ENCODE measurements at places on chromosomes 7 and 10.

DNA sequence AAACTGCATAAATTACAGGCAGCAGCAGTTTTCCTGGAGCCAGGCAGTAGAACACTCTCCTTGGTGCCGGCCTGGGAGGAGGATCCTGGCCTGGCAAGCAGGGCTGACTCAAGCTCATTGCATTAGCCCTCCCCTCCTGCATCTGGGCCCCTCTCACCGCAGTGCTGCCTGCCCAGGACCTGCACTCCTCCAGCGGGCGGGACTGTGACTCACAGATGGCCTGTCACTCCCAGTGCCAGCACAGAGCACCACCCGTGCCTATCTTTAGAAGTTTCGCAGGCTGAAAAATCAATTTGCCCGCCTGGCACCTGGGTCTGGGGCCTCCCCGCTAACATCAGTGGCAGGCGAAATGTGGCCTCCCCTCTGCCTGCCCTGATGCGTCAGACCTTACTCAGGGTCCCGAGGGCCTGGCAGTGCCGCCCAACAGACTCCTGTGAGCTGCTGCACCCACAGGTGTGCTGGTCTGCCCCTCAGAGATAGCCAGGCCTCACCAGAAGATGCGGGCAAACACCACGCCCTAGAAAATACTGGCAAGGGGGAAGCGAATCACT, 123.8 kb downstream of the KCNMA1 start:
- DNase-seq, result peak; percentile 42

DNA sequence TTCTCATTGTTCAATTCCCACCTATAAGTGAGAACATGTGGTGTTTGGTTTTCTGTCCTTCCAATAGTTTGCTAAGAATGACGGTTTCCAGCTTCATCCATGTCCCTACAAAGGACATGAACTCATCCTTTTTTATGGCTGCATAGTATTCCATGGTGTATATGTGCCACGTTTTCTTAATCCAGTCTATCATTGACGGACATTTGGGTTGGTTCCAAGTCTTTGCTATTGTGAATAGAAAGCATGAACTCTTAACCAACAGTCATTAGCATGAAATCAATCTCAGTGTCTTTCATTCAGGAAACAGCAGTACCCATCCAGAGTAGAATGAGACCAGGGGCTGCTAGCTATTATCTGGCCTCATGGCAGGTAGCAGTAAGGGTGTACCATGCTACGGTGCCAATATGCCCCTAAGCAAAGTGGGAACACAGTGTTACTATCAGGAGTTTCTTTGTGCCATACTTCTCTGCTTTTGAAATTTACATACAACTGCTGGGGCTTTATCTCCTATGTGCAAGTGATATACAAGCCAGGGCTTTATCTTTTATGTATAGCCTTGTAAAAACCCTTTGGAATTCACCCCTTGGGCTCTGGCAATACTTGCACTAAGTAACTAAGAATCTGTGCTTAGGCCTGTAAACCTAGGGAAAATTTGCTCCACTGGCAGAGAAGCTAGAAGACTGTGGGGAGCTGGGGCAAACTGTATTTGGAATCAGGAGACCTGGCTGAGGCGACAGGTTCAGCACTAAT, 5.4 kb downstream of the PON2 start:
- no peak for DNase-seq

GRCh38 chr10:81314471-81314870, 560.5 kb upstream of the NRG3 start:
- DNase-seq, result no peak

GRCh38 chr7:144137501-144137900, 14.5 kb downstream of the OR2A14 start:
- no peak for DNase-seq

- no peak for DNase-seq
Measured at GRCh38 chr10:63324495-63324854, 141.3 kb downstream of the JMJD1C start.

DNA sequence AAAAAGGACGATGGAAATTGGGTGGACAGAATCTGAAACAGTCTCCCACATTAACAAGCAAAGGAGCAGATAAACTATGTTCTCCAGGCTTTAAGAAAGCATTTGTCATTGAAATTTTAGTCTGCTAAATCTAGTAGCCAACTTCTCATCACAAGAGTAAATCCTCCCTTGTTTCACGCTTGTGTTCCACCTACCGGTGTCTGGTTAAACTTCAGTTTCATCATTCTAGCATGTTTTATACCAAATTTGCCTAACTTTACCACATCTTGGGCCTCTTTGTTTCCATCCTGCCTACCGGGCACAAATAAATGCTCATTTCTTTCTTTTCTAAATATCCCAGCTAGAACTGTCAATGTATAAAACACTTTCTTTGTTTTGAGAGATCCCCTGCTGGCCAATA, 5.8 kb downstream of the LIPA start:
- DNase-seq, result no peak

GRCh38 chr10:15325243-15325943, 45.7 kb downstream of the FAM171A1 start:
- no peak for DNase-seq

GRCh38 chr10:129771991-129772431, 192.1 kb downstream of the EBF3 start:
- DNase-seq, result no peak

DNA sequence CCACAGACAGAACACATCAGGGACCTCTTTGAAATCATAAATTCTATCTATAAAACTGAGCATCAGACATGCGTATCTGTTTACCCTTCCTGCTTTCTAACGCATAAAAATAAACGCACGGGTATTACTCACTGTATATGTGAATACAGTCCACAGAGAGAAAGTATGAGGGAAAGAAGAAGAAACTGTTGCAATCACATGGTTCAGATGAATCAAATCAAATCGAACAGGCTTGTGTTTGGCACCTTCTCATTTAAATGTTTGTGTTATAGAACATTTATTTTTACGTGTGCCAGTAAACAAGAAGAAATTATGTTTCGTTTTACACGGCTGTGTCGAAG, 322.0 kb downstream of the FRMD4A start:
- no peak for DNase-seq

GRCh38 chr10:119406137-119406536, 136.4 kb downstream of the RGS10 start:
- no peak for DNase-seq

DNA sequence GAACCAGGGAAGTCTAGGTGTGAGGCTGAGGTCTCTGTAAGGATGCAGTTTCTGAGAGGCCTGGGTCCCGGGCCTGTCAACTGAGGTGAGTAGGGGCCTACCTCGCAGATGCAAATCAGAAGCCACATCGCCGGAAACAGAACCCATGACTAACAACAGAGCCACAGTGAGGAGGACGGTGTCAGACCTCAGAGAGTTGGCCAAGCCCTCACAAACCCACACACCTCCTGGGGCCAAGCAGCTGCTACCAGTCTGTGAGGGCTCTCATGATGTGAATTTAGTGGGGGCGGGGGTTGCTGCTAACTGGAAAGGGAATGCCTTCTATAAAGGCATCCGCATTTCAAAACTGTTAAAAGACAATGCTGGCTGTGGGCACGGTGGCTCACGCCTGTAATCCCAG, 103.0 kb downstream of the COBL start:
- DNase-seq, result no peak

- no peak for DNase-seq
Measured at GRCh38 chr10:51894771-51895578, 195.6 kb upstream of the CSTF2T start.

- DNase-seq, result no peak
Measured at GRCh38 chr7:17371671-17372524, 73.4 kb downstream of the AHR start.

DNA sequence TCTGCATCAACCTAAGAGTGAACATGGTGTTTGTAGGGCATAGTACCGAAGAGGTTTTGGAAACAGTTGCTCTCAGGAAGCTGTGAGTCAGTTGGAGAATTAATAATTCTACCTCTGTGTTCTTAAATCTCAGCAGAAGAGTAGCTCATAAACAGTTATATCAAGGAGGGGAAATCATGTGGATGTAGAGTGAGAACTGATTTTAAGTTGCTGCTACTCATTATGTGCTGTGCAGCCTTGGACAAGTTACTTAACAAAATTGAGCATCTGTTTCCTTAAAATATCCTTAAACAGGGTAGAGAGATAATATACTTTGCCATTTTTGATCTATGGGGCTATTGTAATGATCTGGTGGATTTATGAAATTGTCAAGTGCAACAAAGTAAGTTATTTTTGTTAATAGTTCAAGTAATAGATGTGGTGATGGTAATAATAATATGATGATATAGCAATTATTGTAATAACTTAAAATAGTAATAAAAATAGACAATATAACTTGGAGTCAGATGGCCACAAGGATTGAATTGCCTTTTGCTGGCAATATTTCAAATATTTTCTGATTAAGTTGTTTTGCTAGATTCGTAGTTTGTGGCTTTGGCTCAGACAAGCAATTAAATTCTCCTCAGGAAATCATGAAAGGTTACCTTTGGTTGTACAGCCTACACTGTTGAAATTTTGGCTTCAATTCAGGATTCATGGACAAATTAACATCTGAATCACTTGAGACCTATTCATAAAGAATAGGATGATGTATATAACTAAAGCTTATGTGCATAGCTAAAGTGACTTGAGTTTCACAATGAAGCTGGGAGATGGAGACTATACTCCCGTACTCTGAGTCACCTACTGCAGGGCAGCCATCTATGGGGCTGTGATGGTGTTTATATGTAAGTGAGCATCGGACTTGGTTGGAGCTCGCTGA, 228.5 kb downstream of the CDK14 start:
- no peak for DNase-seq

DNA sequence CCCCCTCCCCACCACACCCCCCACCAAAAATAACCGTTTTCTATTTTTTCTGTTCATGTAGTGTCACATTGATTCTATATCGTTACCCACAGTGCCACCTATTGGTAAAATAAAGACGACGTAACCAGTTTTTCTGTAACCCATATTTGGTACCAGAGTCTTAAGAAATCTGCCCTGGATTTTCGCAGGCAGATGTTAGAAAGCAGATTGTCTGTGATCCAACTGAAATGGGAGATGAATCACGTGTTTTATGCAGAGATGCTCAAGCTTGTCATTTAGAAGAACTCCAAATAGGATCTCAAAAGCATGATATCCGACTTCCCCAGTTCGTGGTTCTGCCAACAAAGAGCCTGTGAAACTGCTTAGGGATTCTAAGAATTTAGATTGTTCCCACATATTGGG, 261.1 kb upstream of the CSTF2T start:
- peak; percentile 15 for DNase-seq

- no peak for DNase-seq
Measured at GRCh38 chr10:13633689-13634088, 46.9 kb downstream of the PRPF18 start.

DNA sequence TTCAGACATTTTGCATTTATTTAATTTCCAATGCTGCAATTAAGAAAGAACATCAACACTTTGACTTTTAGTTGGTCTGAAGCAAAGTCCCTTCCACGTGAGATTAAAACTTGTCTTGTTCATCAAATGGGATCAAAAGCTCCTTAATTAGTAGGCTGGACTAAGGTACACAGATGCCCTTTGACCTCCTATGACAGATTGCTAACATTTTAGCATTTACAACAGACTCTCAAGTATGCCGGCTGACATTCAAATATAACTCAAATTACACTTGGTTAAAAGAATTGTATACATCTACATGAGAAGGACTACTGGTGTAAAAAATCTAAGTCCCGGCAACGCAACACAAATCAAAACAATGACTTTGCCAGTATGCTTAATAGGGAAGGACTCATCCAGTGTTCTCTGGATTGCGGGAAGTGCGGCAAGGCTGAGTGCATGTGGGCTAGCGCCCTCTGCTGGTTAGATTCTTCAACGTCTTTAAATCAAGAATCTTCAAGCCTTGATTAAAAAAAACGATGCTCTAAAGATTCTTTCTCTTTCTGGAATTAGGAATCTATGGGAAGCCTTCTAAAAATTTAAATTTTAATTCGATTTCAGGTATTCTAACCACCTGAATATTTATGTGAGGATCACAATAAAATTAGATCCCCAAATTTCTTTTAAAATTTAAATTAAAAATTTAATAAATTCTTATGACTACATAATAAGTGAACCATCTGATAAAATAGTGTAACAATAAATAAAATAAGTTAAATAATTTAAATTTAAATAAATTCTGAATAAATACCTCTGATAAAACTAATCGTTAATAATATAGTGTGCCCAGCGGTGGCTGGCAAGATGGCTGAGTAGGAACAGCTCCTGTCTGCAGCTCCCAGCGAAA, 444.7 kb downstream of the DGKB start:
- peak; percentile 71 for DNase-seq

- no peak for DNase-seq
Measured at GRCh38 chr10:112447620-112447928, 559 bp downstream of the VTI1A start.

GRCh38 chr7:105086850-105087249, 72.8 kb downstream of the KMT2E start:
- no peak for DNase-seq

GRCh38 chr7:74658178-74659004, 873 bp downstream of the GTF2I start:
- DNase-seq, result peak; percentile 97

DNA sequence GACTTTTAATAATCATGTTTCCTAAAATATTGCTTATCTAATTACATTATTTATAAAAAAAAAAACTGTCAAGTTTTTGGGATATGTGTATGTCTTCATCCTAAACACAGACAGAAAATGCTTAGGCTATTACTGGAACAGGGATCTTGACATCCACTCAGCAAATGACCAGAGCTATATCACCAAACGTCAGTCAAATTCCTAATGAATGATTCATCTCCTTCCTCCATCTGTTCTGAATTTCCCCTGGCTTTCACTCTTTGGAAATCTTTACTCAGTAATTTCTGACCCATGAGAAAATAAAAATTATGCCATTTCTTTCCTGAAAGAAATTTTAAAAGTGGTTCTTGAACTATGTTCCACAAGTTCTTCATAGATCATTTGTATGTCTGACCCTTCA, 552.4 kb upstream of the KCND2 start:
- DNase-seq, result no peak

GRCh38 chr10:79498291-79498829, 14.0 kb upstream of the EIF5AL1 start:
- no peak for DNase-seq

- DNase-seq, result peak; percentile 58
Measured at GRCh38 chr10:59271160-59271559, 91.2 kb downstream of the FAM13C start.

DNA sequence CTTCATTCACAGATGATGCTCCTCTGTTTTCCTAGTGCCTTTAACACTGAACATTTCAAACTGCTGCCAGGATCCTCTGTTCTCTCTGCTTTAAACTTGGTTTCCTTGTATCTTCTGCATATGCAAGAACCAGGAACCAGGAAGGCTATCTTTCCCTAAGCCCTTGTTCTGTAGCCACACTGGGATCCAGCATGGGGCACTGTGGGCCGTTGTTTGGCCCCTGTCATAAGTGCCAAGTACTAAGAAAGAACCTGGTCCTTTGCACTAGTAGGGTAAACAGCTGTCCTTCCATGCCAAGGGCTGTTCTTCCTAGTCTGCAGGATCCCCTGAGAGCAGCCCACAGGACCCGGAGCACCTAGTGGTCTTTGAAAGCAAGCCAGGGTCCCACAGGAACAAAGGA, 49.0 kb upstream of the TRIM8 start:
- DNase-seq, result no peak

DNA sequence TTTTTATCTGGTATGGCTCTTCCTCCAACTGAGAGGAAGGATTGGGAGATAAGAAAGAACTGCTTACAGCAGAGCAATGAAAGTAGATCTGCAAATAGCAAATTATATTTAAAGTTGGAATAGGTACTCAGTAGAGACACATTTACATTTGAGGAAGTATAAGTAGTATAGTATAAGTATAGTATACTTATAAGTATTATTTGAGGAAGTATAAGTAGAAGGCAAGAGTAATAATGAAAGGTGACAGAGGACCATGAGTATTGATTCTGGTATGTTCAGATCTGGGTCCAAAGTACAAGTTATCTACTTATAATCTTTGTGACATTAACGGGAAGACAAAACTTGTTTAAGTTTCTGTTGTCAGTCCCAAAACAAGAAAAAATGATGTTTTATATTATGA, 527.6 kb upstream of the SORCS1 start:
- no peak for DNase-seq

All from NCI-H345 (cell line).